ENCODE measurements at places on chromosomes 12 and 14.

- no peak for DNase-seq
Observed at GRCh38 chr14:65070471-65070976, 31.8 kb downstream of the MAX start.

DNA sequence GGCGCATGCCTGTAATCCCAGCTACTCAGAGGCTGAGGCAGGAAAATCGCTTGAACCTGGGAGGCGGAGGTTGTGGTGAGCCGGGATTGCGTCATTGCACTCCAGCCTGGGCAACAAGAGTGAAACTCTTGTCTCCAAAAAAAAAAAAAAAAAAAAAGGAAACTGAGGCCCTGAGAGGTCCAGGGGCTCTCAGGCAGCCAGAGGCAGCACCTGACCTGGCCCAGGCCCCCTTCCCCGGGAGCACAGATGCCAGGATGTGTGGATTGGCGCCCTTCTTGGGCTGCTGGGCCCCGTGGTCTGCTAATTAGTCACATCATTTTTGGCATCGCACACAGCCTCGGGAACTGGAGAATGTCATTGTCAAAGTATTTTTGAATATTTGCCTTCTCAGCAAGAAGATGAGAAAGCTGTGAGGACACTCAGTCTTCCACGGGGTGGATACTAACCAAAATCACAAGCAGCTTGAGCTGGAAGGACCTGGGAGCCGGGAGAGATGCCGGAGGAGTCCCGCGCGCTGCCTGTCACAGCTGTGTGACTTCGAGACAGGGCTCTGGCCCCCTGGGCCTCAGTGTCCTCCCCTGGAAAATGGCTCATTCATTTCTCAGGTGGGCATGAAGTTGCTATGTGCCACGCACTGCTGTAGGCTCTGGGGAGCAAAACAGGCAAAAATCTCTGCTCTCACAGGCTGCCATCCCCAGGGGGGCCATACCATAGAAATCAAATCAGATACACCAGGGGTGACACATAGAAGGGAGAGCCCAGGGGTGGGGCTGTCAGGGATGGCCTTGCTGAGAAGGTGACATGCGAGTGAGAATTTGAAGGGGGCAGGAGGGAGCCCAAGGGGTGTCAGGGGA, 12.5 kb upstream of the RCOR1 start:
- no peak for DNase-seq

DNA sequence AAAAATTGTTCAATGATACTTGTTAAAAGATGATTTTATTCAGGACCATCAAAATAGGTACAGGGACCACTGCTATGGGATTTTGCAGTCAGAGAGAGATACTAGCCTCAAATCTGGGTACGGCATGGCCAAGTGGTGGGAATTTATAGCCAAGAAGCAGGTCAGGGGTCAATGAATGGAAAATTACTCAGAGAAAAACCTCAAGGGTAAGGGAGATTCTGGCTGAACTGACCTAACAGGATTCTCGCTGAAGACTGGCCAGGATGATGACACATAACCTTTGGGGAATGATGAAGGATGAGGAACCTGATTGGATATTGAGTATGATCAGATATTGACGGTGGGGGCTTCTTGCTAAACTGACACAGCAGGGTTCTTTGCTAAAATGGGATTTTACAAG, 32.7 kb downstream of the DEPDC4 start:
- no peak for DNase-seq

DNA sequence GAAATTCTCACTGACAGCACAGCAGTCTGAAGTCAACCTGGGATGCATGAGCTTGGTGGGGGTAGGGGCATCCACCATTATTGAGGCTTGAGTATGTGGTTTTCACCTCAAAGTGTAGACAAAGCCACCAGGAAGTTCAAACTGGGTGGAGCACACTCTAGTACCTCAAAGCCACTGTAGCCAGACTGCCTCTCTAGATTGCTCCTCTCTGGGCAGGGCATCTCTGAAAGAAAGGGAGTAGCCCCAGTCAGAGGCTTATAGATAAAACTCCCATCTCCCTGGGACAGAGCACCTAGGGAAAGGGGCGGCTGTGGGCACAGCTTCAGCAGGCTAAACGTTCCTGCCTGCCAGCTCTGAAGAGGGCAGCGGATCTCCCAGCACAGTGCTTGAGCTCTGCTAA, 143.0 kb downstream of the KITLG start:
- no peak for DNase-seq

DNA sequence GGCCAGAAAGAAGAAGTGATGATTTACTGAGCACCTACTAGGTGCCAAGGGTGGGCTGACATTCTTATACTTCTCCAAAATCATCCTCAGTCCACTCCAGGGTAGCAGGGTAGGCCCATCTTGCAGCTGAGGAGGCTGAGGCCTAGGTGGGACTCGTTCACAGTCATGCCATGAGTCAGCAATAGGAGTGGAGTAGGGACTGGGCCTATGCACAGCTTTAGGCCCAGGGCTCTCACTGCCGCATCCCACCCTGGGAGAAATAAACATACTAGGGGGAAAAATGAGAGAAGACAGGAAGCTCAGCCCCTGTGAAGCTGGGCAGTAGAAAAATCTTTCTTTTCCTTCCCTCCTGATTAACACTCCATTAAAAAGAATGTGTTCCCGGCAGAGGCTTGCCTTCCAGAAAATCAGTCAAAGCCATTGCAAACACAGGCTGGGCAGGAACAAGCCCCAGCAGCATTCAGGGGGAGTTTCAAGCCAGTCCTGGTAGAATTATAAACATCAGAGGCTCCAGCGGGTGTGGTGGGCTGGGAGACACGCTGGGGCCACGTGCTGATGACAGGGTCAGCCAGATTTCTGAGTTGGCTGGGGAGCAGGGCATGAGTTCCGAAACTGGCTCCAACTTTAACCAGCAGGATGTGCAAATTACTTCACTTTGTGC, 1.8 kb downstream of the HSPB8 start:
- DNase-seq: no peak

GRCh38 chr12:92546259-92546634, 156.5 kb upstream of the PLEKHG7 start:
- DNase-seq: no peak

DNA sequence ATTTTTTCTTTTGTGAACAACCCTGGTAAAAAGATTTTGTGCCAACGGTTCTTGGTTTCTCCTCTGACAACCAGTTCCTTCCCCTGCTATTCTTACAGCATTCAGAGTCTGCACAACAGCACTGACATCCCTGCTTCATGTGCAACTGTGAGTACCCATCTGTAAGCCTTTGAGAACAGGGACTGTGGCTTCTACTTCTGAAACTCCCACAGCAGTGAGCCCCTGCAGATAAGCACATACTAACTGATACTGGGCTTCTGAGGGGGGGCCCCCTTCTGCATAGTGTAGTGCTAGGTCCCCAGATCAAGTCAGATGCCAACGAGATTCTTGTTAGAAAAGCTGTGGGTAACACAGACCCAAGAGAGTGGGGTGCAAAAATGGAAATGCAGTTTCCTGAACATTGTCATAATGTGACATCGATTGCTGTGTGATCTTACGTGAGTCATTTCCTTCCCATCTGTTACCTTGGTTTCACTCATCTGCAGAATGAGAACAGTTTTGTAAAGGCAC, 11.1 kb upstream of the NINJ2 start:
- no peak for DNase-seq

- peak; percentile 35 for DNase-seq
Observed at GRCh38 chr12:47078733-47079467, 521 bp upstream of the PCED1B start.

DNA sequence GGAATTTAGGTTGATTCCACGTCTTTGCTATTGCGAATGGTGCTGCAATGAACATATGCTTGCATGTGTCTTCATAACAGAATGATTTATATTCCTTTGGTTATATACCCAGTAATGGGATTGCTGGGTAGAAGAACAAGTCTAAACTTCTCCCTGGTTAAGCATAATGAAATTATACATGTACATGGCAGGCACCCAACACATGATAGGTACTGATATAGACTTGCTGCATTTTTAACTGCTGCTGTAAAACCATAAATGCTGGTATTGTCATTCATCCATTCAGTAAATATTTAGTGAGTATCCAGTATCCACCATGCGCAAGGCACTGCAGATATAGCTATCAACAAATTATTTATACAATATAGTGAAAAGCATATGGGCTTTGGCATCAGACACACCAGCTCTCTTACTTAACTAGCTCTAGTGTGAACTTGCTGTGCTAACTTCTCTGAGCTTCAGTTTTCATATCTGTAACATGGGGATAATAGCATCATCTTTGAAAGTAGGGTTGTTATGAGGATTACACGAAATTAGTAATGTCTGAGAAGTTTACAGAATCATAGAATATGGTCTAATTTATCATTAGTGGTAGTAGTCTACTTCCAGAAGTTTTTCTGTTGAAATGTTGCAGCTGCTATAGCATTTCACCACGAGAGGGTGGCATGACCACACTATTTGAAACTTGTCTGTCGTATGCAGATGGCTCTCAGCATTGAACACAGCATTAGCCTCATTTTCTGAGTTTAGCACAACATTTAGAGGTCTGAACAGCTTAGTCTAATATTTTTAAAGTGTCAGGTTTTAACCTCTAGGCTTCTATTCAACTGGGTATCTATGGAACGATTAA, 32.0 kb upstream of the SEL1L start:
- no peak for DNase-seq

DNA sequence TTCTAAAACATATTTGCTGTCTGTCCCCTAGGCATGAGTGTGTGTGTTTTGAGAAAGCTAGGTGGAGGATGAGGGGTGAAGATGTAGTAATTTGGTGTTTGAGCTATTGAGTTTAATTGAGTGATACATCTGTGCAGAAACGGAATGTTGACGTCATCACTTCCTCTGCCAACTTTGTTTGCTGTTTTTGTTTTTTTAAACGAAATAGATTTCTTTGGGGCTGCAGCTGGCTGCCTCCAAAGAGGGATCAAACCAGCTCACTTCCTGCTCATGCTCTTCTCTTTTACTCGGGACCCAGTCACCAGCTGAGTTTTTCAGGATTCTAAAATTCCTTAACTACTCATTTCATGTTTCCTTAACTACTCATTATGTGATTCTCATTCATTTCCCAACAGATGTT, 19.5 kb upstream of the CRACR2A start:
- no peak for DNase-seq

DNA sequence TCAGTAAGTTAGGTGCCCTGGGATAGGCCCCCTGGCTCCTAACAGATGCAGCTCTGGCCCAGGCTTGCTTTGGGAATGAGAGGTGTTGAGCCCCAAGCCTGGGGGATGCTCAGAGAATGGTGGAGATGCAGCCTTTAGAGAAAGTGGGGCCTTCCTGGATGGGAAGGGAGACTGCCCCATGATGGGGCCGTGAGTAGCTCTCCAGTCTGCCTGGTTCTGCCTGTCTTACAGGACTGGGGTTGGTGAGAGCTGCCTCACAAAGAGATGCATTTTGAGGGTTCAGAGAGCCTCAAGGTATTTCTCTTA, 523 bp upstream of the VRTN start:
- DNase-seq: no peak

DNA sequence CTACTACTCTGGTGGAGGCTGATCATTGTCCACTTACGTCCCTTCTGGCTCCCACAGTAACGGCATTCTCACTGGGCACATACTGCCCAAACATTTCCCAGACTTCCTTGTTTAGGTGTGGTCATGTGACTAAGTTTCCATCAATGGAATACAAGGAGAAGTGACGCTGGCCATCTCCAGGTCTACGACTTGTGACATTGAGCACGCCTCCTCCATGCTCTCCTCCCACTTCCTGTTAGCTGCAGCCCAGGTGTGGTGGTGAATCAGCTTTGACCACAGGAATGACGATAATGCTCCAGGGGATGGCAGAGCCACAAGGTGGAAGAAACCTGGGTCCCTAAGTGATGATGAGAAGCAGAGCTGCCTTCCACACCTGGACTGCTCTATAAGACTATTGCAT, 6.0 kb upstream of the SLC24A4 start:
- DNase-seq: no peak

DNA sequence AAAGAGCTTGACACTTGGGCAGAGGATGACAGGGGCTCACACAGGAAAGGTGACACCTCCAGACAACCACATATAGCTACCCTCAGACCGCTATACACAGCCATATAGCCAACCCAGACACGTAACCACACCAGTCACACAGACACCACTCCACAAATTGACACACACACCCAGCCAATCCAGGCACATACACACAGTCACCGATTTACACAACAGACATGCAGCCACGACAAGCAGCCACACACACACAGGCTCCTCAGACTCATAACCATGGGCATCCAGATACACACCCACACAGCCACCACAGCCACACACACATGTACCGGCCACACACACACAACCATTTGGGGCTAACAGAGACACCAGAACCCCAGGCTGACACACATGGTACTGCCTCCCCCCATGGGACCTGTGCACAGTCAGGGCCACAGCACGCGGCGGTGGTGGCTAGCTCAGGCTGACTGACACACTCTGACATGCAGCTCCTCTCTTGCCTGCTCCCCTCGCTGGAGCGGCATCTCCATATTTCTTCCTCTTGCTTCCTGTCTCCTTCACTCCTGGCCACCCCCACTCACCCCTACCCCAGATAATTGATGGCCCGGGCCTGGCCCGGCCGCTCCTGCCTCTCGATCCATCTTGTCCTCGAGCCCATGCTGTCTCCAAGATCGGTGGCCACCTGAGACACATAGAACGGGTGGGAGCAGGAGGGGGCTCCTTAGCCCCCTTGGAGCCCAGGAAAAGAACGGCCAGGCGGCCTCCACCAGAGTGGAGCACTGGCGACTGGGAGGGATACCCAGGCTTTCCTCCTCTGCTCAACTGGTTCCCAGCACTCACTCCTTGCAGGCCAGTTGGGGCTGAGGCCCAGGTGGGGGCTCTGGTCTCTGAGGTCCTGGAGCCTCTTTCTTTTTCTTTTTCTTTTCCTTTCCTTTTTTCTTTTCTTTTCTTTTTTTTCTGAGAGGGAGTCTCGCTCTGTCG, 6.0 kb upstream of the SHMT2 start:
- peak; percentile 58 for DNase-seq

DNA sequence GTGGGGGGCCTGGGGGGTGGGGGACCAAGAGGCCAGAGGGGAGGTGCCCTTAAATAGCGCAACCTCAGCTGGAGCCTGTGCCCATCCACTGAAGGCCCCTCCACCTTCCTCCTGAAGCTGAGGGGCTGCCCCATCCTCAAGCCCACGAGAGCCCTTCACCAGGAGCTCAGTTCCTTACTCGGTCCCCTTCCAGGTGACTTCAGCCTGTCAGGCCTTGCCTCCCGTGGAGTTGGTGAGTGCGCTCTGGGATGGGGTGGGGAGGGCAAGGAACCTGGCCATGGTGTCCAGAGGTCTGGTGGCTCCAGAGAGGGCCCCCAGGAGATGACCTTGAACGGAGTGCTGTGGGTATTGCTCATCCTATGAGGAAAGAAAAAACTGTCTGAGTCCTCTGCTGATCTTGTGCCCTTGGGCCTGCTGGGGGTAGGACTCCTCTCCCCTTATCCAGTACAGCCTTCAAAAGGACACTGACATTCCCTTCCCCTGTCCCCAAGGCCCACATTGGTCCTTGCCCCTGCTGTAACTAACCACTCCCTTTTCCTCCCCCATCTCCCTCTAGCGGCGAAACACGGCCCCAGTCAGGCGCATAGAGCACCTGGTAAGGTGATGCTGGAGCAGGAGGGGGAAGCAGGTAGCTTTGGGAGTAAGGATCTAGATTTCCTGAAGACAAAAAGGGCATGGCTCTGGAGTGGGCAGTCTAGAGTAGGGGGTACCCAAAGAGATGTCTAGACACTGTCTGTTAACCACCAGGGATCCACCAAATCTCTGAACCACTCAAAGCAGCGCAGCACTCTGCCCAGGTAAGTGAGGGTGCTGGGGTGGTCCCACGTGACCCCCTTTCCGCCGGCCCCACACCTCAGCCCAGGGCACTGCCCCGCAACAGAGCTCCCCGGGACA, 3.6 kb downstream of the TNS2 start:
- peak; percentile 59 for DNase-seq

Data from right kidney (tissue), 9 donors.